ENCODE measurements at places on chromosomes 7 and 10.

GRCh38 chr7:158706273-158706704 is 1.7 kb upstream of the NCAPG2 start:
- DNase-seq = no peak

- no peak for DNase-seq
Observed at GRCh38 chr10:111705021-111705420, 478.5 kb downstream of the GPAM start.

GRCh38 chr10:32972929-32973328 is 14.9 kb upstream of the ITGB1 start:
- no peak for DNase-seq

GRCh38 chr10:59779756-59780533 is 26.7 kb upstream of the MRLN start:
- DNase-seq = no peak

DNA sequence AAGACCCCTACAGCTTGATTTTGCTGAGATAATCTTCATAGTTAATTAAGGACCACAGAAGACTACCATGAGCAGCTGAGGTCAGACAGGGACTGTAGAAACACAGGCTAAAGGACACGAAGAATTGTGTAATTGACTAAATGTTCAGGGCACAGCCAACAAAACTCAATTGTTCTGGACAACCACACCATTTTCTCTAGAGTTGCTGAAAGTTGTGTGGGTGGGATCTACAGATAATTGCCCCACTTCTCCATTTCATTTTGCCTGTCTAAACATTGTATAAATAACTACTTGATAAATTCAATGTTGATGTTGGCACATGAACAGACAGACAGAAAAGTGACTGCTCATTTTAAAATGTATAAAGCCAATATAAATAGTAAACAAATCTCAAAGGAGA is 39.0 kb upstream of the SLC16A12 start:
- no peak for DNase-seq

Data from NCI-H2081 treated with DMSO at 0.1 percent for 48 hours (cell line).